ENCODE measurements at places on chromosomes 4 and X. TPM values are rescaled to one million over a fixed set of nuclear protein-coding genes. Genes with fewer than 3 reads are reported as not detected.

The PFKFB1 gene
- not detected for total RNA-seq

The TCEAL2 gene
- total RNA-seq = not detected

The SSX4 gene
- total RNA-seq = not detected

The TLR6 gene
- 0.58 TPM for total RNA-seq

The MCF2 gene
- not detected for total RNA-seq
